SJCRH30 (cell line): ENCODE measurements at places on chromosomes 16 and 17.
A peak's percentile ranks its signal among the peaks of the same experiment; 100 is the strongest.

GRCh38 chr16:65318138-65318537, 196.3 kb upstream of the CDH11 start:
- peak; percentile 71 for DNase-seq

DNA sequence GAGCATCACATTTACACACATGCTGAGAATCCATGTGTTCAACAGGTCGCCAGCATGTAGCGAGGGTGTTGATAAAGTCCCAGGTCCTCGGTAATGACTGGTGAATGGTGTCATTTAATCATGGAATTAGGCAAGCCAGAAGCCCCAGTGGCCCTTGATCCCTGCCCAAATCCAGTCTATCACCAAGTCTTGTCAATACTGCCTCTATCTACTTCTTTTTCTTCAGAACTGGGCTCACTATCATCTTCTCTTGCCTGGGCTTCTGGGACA, 31.3 kb upstream of the MED13 start:
- DNase-seq = no peak

DNA sequence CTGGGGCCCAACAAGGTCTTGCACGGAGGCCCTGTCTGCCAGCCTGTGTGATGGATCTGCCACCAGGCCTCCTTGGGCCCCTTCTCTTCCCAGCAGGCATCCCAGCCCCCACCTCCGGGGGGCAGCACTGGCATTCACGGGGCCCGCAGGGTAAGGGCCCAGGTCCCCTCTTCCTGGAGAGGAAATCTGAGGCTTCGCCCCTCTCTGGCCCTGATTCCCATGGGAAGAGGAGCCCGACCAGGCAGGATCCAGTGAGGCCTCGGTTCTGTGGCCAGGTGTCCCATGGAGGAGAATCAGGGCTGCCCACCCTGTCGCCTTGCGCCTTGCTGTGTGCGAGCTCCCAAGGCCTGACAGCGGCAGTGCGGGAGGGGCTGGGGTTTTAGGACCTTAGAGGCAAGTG, 48.4 kb downstream of the PDPK1 start:
- no peak for DNase-seq

DNA sequence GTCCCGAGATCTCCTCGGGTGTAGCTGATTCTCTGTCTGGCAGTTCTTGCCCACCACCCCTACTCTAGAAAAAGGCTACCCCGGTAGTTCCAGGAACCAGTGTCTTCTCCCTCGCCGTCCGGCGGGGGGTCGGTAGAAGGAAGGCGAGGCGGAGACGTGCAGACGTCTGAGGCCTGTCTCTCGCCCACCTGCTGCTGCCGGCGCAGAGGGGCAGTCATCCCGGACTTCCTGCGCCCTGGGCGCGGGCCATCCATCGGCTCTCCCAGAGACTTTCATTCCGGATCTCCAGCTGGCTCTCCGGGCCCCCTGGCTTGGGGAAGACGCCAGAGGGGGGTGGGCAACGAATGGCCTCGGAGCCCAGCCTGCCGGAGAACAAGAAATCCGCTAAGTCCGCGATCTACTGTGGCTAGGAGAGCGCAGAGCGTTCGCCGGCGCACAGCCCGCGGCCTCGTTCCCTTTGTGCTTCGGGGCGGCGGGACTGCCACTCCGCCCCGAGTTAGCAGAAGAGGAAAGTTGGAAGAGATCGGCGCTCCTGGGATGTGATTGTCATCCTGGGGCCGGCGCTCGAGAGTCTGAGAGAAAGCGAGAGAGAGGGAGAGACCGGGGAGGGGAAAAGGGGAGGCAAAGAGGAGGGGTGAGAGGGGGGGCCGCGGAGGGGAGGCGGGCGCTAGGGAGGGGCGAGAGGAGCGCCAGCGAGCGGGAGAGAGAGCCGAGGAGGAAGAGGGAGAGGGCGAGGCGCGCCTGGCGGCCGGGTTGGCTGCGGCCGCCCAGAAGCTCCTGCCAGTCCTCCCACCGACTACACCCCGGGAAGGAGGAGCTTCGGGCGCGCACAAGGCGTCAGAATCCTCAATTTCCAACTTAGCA, at the start of gene IRX5:
Gene IRX5, plus strand, starts transcription at position 861 of the 864 bp plus-strand sequence. CDS start 334 bp downstream, outside the sequence.
- DNase-seq = peak; percentile 97

DNA sequence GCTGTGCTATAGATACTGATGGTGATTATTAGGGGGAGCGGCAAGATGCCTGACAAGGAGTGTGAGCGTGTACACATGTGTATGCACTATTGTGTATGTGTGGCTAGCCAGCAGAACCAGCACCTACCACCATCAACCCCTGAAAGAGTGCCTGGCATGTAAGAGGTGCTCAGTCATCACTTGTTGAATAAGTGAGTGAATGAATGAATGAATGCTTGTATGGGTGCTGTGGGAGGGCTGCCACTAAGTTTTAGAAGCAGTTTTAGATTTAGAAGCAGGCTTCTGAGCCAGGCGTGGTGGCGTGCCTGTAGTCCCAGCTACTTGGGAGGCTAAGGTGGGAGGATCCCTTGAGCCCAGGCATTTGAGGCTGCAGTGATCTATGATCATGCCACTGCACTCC, 37.0 kb downstream of the RAB11FIP4 start:
- DNase-seq = no peak

DNA sequence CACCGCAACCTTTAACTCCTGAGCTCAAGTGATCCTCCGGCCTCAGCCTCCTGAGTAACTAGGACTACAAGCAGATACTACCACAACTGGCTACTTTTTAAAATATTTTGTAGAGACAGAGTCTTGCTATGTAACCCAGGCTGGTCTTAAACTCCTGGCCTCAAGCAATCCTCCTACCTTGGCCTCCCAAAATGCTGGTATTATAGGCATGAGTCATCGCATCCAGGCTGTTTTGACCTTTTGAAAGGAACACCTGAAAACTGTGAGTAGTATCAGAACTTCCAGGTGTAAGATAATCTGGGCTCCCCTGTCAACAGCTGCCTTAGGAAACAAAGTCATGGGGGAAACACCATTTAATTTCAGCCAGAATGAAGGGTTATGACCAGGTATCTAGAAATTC, 77.5 kb downstream of the CYTH1 start:
- no peak for DNase-seq

DNA sequence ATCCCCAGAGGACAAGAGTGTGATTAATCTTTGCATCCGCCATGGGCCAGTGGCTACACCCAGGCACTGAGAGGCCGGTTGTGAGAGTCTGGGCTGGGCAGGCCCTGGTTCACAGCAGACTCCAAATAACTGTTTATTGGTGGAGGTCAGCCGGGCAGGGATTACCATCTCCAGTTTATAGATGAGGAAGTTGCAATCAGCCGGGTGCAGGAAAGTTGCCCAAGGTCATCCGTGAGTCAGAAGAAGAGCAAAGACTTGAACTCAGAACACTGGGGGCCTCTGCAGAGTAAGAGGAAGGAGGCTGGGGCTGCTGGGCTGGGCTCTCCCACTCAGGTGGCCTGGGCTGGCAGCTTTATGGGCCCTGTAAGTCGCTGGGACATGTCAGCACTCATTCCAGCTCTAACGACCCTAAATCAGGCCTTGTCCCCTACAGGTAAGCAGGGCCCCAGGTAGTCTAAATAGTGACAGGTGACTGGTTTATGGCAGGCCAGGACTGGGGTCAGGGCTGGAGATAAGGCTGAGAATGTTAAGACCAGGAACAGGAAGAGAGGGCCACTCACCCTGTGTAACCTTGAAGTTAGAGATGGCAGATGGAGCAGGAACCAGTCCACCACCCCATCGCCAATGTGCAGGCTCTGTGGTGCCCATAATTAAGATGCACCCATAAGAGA, 2.1 kb upstream of the CA4 start:
- no peak for DNase-seq

DNA sequence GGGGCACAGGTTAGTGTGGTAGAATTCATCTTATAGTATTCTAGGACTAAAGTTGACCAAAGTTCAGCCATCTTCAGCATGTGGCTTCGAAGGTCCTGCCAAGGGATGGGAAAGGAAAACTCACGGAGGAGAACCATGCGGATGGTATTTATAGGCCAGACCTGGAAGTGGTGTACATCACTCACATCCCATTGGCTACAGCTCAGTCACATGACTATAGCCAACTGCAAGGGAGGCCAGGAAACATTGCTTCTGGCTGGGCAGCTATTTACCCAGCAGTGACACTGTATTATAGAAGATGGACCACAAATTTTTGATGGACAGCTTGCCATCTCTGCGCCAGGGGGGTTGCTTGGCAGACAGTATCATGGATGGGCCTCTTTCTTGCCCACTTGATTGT, 35.7 kb upstream of the COQ7 start:
- no peak for DNase-seq

DNA sequence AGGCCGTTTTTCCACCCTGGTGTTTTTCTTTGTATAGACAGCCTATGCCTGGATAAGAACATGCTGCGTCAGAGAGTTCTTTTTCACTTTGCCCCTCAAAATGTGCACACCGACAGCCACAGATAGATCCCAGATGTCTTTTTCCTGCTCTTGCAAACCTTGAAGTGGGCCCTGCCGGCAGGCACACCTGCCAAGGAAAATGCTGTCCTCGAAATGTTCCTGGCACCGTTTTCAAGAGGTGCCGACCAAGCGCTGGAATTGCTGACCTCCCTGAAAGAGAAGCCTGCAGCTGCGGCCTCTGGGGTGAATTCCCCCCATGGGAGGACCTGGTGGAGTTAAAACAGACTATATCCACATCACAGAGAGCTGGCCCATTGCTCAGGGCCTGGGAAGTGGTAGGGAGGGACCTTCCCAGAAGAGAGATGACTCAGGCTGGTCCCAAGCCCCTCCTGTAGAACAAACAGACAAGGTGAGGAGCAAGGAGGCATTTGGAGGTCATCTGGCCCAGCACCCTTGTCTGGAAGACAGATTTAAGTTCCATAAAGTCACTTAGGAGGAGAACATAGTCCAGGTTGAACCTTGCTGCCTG, 668.1 kb downstream of the MAF start:
- no peak for DNase-seq

GRCh38 chr17:15124746-15125145, 140.4 kb downstream of the PMP22 start:
- no peak for DNase-seq

DNA sequence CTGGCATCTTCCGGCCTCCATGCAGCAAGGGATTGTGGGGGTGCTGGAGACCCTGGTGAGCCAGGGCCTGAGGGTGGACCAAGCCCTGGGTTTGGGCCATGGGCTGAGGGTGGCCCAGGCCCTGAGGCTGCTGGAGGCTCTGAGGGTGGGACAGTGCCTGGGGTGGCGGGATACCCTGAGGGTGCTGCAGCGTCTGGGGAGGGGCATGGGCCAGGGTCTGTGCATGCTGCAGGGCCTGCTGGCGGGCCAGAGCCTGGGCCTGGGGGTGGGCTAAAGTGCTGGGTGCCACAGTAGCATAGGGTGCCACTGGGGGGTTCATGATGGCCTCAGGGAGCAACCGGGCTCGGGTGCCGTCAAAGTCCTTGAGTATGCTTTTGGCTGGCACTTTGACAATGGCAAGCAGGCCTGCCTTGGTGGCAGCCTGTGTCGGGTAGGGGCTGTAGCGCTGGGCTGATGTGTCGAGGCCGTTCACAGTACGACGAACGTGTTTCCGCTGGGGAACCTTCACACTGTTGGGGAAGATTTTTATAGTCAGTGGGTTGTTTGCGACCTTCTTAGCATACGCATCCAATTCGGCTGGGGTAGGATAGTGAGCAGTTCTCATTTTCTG, 15.6 kb downstream of the TRAF4 start:
- no peak for DNase-seq

GRCh38 chr17:63024716-63025115, 58.7 kb downstream of the TANC2 start:
- no peak for DNase-seq

DNA sequence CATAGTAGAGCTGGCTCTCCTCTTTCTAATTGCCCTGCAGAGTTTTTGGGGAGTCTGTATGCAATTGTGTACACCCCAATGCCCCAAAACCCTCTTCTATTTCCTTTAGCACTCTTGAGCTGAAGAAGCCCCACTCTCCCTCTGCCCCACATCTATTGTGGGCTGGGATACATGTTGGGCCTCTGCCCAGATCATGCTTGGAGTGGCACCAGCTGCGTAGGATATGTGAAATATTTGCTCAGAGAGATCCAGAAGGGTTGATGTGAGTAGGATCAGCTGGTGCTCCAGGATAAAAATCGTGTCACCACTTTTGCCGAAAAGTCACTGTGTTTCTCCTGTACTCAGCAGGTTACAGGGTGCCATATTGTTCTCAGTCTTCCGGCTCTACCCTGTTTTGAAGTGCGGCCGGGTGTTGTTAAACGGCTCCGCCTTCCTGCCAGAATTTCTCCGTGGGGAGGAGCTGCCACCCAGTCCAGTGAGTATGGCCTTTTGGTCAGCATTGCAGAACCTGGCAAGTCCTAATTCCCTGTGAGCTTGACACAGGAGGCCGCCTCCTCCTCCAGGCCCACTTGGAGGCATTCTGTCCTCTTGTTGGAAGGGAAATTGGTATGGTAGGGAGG, 664.5 kb downstream of the WWOX start:
- DNase-seq = no peak

GRCh38 chr16:9226924-9227323, 135.5 kb downstream of the HAPSTR1 start:
- no peak for DNase-seq

DNA sequence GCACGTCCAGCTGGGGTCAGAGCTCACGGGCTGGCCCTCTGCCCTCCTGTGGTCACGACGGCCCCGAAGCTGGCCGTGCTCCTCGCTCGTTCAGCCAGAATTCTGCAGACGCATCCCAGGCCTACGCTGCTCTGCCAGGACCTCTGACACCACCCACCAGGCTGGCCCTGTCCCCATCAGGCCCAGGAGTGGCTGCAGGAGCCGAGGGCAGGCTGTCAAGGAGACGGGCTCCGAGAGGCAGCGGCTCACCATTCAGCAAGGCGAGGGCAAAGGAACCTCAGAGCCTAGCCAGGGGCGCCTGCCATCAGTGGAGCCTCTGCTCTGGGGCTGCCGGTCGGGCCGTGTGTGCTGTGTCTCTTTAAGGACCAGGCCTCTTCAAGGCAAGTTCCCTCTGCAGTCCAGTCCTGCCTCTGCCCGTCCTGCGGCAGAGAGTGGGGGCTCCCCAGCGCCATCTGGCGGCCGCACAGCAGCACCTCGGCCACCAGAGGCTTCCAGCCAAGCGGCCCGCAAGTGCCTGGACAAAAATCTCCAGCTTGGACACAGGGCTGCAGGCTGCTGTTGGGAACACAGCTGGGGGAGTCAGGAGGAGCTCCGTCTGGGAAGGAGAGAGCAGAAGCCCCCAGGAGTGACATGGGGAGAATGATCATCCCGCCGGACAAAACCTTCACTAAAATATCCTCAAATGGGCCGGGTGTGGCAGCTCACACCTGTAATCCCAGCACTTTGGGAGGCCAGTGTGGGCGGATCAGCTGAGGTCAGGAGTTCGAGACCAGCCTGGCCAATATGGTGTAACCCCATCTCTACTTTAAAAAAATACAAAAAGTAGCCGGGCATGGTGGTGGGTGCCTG, 7.4 kb upstream of the ABR start:
- peak; percentile 70 for DNase-seq

GRCh38 chr17:79650283-79650682, 39.4 kb upstream of the RBFOX3 start:
- no peak for DNase-seq
